ENCODE measurements at places on chromosomes 2 and 18.
A peak's percentile ranks its signal among the peaks of the same experiment; 100 is the strongest.

DNA sequence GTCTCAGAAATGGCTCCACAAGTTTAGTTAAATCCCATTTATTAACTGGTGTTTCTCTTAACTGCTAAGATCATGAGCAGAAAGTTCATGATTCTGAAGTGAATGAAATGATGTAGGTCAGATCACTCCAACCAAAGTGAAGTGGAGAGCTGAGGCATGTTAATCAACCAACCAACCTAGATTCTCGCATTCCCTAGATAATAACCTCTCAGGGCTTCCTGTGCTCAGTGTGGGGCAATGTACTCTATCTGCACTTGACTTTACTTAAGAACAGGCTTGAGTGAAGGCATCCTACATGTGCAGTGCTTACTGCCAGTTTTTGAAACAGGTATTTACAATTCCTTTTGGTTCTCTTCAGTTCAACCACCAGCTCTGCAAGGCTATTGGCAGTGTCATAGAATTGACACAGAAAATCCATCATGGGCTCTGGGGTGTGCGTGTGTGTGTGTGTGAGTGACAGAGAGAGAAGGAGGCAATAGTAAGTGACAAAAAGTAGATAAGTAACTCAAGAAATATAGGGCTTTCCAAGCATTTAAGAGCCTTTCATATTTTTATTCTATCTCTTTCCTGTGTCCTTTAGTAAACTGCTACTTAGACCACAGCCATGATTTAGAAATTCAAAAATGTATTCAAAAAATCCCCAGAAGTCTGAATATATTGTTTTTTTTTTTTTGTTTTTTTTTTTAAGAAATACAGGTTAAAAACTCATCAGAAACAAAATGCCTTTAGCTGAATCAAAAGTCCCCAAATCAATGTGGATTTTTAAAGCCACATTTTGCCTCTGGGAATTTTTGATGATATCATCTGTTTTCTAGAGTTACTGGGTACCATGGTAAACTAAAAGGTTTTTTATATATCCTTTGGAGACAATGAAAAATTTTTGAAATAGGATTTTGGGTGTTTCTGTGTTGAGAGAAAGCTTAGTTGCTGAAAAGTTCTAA, 28.6 kb downstream of the DOCK10 start:
- peak; percentile 31 for DNase-seq

GRCh38 chr2:191636235-191636543, 41.7 kb upstream of the NABP1 start:
- no peak for DNase-seq

DNA sequence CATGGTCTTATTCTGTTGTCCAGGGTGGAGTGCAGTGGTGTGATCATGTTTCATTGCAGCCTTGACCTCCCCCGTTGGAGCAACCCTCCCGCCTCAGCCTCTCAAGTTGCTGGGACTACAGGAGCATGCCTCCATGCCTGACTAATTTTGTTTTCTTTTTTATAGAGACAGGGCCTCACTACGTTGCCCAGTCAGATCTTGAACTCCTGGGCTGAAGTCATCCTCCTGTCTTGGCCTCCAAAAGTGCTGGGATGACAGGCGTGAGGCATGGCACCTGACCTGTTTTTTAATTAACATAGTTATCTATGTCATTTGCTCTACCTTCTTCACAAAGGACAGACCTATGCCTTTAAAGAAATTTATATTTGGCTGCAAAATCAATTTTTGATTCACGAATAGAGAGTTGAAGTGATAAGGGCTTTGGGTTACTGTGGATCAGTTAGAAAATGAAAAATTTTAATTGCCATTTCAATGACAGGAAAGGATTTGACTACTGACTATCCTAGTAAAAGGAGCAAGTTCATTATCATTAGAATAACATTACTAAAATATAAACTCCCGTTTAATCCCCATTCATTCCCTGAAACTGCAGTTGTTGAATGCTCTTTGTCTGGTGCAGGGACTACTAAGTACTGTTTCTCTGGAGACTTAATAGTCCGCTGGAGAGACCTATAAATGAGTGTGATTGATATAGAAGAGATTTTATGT, 3.7 kb downstream of the RNF138 start:
- DNase-seq, result peak; percentile 58

DNA sequence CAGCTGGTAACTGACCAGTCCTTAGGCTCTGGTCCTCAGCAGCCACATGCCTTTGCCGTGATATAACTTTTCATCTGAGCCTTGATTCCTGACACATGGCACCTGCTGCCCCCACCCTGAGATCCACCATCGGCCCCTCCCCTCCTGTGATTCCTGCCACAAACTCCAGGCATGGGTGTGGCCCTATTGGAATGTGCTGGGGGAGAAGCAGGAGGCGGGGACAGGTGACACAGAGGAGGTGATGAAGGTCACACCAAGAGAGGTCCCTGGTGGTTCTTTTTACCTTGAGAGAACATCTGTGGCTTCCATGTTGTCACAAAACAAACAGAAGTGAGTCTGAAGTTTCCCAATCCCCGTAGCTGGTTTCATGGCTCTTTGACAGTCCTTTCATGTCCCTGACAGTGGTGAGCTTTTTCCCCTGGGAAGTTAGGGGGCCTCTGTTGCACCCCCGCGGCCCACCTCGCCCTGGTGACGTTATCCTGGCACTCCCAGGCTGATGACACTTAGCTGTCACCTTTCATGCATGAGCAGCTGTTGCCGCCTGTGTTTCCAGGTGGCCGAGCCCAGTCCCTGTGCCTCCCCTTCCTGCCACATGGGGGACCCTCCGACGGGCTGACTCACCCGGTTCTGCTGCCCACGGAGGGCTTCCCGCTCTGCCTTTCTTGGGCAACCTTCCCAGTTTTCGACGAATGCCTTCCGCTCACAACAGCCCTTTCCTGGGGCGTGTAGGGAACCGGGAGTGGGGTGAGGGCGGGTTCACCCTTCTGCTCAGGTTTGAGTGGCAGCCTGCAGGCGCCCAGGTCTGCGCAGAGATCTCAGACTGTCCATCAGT, 66.3 kb upstream of the GLI2 start:
- DNase-seq, result peak; percentile 32

DNA sequence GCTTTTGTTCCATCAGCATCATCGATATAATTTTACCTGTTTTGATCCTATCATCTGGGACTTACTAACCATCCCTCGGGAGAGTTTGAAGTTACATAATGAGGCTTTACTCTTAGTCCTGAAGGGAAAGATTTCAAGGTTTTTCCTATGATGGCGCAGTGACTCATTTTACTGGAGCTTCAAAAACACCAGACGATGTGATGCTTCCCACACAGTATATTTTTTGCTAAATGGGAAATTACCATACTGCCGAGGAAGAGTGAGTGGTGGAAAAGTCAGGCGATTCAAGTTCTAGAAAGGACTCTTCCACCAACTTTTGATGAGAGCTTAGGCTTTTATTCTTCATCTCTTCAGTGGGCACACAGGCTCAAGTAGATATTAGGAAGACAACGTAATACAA, 44.6 kb upstream of the GCG start:
- DNase-seq, result no peak
